T-helper 17 cell (primary cell): ENCODE measurements at places on chromosomes 1 and 21.

- no peak for DNase-seq
Measured at GRCh38 chr1:26163684-26164035, 4.8 kb downstream of the FAM110D start.

DNA sequence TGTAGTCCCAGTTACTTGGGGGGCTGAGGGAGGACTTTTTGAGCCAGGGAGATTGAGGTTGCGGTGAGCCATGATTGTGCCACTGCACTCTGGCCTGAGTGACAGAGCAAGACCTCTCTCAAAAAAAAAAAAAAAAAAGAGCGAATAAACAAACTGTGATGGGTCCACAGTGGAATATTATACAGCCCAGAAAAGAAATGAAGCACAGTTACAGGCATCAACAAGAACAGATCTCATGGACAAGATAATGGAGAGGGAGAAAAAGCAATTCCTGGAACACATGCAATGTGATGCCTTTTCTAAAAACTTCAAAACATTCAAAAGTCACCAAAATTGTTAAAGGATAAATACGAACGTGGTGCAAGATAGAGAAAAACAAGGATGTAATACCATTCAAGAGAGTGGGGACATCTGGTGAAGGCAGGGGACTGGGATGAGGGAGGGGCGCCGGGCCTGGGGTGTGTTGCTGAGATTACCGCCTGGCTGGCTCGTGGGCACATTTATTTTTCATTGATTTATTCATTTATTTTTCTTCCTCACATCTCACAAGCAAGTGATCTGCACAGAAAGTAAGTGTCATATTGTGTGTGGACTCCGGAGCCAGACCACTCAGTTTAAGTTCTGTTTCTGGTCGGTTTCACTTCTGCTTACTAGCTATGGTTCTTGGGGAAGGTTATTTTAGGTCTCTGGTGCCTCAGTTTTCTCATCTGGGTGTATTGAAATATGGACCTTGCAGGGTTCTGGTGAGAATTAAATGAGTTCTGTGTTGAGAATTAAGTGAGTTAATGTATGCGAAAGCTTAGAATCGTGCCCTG lies 30.1 kb downstream of the ABCG1 start:
- no peak for DNase-seq

- no peak for DNase-seq
Measured at GRCh38 chr1:168304865-168305264, 24.2 kb downstream of the TBX19 start.

GRCh38 chr1:116325922-116326321 lies 47.1 kb upstream of the ATP1A1 start:
- DNase-seq: no peak

GRCh38 chr1:228747301-228747935 lies 12.1 kb downstream of the RHOU start:
- DNase-seq: no peak

DNA sequence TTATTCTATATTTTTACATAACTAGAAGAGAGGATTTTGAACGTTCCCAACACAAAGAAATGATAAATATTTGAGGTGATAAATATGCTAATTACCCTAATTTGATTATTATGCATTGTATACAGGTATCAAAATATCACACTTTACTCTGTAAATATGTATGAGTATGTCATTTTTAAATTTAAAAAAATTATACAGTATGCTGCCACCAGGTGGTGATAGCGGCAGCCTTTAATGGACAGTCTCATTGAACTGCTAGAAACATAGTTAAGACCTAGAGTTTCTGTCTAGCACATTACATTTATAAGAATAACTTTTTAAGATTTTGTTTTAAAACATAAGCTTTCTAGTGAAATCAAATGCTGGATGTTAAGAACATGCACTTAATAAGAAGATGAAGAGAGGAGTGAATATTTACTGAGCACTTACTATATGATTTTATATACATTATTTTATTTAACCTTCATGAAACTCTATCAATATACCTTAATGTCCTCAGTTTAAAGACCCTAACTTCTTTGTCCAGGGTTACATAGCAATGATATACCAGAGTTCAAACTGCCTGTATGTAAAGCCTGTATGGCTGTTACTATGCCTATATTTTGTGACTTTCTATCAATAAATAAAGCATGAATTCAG lies 207.1 kb downstream of the NUF2 start:
- no peak for DNase-seq

- DNase-seq: no peak
Measured at GRCh38 chr1:236953151-236953700, 51.0 kb downstream of the MT1HL1 start.

GRCh38 chr1:156262461-156263287 lies 14.8 kb upstream of the PAQR6 start:
- DNase-seq: no peak

GRCh38 chr1:207205614-207206061 lies 101.6 kb downstream of the C4BPA start:
- DNase-seq: no peak

- no peak for DNase-seq
Measured at GRCh38 chr1:244137725-244138124, 86.6 kb downstream of the ZBTB18 start.

DNA sequence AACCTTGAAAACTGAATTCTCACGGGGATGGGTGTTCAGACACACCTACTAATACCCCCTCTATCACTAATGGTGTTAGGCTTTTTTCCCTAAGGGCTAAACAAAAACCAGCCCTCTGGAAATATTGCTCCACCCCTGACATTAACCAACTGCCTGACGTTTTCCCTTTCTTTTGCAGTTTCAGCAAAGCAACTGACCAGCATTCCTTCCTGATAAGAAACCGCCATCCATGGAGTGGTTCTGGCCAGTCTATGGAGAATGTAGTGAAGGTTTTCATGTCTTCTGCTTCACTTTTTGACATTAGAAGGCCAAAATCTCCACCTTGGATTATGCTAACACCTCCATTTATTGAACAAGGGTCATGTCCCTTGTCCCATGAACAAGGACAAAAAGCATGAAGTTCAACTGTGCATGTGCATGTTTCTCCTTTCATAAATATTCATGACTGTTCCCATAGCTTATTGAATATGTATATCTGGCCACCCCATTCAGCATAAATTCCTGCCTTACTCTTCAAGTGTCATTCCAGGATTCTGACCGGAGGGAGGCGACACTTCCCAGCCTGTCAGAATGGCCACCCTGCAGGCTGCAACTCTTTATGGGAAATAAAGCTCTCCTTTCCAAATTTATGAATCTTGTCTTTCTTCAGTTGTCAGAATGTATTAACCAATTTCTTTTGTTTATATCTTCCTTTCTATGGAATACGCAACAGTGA lies 314.3 kb downstream of the HHIPL2 start:
- no peak for DNase-seq

- DNase-seq: no peak
Measured at GRCh38 chr21:29825936-29826335, 113.9 kb downstream of the GRIK1 start.
